ENCODE measurements at places on chromosomes 7 and 10.

GRCh38 chr7:135215698-135216097 is 4.4 kb upstream of the WDR91 start:
- DNase-seq, result no peak

DNA sequence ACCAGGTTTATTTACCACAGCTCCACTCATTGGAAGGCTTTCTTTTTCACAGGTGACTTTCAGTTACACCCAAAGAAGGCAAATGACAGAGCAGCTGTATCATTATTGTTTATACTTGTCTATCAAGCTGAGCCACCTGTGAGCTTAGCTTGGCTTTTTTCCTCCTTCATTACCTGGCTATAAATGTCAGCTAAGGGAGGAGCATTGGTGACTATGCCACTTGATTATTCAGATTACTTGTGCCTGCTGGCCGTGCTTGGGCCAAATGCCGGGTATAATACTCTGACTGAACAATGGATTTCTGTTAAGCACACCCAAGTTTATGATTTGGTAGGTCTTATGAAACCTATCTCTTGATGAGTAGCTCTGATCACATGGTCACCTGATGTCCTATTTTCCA is 9.9 kb upstream of the GNAT3 start:
- DNase-seq, result no peak

DNA sequence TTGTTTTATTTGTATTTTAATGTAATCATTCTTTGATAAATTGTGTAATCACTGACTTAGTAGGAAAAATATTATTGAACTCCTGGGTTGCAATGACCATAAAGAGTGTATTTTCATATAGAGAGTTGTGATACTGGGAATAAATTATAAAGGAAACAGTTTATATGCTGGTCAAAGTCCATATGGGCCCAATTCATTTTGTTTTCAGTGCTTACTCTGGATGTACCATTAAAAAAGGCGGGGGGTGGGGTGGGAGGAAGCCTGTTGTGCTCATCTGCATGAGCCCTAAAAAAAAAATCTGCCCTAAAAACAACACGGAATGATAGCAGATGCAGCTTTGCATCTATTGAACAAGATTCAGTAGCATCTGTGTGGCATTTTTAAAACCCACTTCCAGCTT is 114.2 kb downstream of the BTRC start:
- DNase-seq, result no peak

GRCh38 chr7:84812021-84812420 is 374.8 kb downstream of the SEMA3D start:
- no peak for DNase-seq

- DNase-seq, result peak; percentile 85
Measured at GRCh38 chr7:77570330-77571011, 33.4 kb downstream of the PTPN12 start.

GRCh38 chr7:35465791-35466336 is 212.0 kb upstream of the TBX20 start:
- no peak for DNase-seq

GRCh38 chr7:68087401-68087800 is 1090.8 kb downstream of the TYW1 start:
- no peak for DNase-seq

GRCh38 chr7:133854739-133855138 is 272.4 kb upstream of the LRGUK start:
- peak; percentile 64 for DNase-seq

DNA sequence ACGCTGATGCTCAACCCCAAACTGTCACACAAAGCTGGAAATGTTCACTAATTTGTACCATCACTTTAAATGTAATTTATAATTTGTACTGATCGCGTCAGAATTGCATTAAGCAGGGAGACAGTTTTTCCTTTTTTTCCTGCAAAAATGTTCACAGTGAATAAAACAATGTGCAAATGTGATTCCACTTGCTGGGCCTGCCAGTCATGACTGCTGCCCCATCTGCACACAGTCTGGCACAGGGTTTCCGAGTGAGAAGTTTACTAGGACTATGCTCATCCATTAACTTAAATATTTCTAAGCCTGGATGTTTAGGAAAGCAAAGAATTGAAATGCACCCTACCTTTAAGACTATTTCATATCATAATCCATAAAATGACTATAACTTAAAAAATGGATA is 99.6 kb downstream of the SORBS1 start:
- DNase-seq, result no peak

DNA sequence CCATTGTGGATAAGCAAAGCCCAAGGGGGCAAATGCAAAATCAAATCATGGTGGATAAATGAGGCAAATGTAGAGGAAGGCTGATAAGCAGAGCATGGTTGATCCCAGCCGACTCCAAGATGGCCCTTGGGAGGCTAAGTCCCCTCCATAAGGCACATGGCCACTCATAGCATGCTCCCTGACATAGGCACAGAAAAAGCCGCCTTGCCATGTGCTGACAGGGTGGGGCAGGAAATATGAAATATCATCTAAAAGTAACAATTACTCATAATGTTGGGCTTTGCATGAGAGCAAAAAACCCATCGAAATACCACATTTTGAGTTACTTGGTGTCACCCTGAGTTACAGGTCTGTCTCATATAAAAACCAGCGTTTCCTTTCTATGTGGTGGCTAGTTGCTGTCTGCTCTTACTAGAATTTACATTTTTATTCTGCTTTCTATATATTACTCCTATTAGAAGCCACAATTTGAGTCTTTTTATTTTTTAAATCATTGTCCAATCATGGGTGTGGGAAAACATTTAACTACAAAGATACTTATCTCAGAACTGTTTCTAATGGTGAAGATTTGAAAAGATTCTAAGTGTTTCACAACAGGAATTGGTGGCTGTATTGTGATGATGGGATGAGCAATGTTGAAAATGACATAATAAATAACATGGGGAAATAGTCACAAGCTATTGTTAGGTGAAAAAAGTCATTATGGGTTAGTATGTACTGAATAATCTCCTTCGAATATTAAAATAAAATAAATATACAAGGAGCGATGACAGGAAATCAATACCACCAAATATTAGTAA is 102.7 kb downstream of the CUBN start:
- peak; percentile 85 for DNase-seq

- no peak for DNase-seq
Measured at GRCh38 chr7:75042286-75042685, 31.3 kb downstream of the RCC1L start.

DNA sequence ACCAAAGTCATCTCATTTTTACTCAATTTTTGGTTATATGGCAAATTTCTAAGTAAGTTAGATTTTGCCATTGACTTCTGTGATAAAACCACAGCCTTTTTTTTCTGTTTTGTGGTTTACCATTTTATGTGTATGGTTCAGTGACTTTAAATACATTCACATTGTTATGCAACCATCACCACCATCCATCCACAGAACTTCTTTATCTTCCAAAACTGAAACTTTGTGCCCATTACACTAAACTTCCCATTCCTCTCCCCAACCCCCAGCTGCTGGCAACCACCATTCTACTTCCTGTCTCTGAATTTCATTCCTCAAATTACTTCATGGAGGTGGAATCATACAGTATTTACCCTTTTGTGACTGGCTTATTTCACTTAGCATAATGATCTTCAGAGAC is 280.4 kb upstream of the TCERG1L start:
- DNase-seq, result no peak

GRCh38 chr10:99750641-99751040 is 18.6 kb downstream of the CUTC start:
- DNase-seq, result no peak

DNA sequence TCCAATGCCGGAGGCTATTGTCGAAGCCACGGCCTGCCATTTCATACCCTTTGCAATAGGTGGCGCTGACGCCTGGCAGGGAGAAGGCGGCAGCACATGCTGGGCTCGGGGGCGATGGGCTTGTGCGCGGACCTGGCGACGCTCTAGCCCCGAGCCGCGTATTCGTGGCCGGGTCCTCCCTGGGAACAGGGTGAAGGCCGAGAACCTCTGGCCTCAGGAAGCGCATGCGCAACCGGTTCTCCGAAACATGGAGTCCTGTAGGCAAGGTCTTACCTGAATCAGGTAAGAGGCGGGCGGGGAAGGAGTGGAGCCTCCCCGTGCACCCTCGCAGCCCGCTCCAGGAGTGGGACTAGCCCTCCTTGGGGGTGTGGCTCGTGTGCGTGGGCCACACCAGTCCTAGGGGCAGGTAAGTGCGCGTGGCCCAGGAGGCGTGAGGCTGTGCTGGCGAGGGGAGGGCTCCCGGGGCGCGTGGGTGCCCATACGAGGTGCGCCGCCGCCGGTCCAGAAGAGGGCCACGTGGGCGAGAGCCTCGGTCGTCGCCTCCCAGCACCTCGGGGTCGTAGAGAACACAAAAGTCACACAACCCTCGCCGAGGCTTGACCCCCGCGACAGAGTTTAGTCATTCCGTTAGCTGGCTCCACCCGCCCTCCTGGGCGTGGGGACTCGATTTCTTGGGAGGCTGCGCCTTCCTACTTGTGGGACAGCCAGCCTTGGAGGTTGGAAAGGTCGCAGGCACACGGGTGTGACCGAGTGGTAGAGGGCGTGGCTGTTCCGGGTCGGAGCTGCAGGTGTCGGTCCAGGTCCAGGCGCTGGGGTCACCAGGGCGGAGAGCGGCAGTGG is 5.6 kb upstream of the MEST start:
- no peak for DNase-seq

DNA sequence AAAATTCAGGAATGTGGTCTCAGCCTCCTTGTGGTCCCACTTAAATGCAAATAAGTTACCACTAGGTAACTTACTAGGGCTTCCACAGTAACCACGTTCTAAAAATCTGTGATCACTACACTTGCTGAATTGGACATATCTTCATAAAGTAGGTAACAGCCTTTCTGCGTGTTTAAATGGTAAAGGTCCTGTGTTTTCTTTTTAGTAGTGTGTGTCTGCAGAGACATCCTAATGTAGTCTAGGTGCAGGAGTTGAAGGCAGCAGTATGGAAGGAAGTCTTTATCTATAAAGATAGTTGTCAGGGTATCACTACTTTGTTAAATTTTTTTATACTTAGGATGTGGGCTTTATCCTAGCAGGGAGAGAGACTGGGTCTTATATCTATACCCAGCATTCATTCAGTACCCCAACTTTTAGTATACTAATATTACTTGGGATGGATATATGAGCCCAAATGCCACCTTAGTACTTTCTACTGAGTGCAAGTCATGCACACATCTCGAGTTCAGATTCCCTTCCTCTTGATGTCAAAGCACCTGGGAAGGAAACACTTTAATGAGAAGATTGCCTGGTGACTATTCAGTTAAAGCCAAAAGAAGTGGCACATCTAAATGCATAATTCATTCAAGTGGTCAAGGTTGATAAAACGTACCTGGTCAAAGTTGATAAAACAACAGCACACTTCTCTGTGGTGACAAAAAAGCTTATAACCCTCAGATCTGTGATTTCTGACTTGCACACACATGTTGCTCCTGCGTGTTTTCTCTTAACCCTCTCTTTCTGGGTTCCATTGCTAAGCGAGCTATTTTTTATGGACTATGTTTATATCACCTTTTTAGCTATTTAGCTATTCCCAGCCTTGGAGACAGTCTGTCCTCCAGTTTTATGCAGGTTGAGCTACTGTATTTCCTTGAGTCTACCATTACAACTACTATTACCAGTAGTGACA is 281.1 kb upstream of the DKK1 start:
- DNase-seq, result no peak

- DNase-seq, result no peak
Measured at GRCh38 chr10:130751851-130752250, 559.7 kb downstream of the TCERG1L start.

DNA sequence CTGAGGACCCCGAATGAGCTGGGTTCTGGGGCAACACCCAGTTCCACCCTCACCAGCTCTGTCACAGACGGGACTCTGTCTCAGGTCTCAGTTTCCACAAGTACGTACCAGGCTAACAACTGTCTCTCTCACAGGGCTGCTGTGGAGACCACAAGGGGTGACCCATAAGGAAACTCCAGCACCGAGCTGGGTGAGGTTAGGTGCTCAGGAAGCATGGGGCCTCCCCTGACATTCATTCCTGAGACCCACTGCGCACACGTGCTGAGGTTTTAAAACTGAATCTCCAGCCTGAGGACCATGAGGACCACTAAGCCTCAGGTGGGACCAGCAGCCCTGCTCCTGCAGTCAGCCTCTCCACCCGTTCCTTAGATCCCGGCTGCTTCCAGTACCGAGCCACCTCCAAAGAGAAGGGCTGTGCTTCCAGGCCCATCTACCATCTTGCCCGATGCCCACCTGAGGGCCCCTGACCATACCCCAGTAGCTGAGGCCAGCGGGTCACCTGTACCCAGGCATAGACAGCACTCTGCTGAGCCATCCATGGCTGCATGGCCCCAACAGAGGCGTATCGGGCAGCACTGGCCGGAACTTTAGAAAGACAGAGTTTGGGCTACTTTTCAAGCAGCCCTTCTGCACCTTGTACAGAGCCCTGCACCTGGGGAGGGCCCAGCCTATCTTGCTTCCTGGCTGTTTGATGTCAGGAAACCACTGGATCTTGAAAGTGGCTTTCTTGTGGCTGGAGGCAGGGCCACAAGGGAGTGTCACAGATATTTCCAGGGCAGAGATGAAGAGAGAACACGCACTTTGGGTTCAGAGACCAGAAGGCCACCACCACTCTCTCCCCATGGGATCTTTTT is 18.7 kb downstream of the HSPA12A start:
- no peak for DNase-seq

GRCh38 chr7:55539380-55539779 is 32.9 kb downstream of the VOPP1 start:
- DNase-seq, result peak; percentile 56

DNA sequence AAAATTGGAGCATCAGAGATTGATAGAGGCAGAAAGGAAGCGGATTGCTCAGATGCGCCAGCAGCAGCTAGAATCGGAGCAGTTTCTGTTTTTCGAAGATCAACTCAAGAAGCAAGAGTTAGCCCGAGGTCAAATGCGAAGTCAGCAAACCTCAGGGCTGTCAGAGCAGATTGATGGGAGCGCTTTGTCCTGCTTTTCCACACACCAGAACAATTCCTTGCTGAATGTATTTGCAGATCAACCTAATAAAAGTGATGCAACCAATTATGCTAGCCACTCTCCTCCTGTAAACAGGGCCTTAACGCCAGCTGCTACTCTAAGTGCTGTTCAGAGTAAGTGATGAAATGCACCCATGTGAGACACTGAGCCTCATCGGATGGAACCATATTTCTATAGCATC is 33.1 kb downstream of the STAMBPL1 start:
- no peak for DNase-seq

GRCh38 chr7:55387062-55387965 is 22.2 kb downstream of the LANCL2 start:
- peak; percentile 52 for DNase-seq

DNA sequence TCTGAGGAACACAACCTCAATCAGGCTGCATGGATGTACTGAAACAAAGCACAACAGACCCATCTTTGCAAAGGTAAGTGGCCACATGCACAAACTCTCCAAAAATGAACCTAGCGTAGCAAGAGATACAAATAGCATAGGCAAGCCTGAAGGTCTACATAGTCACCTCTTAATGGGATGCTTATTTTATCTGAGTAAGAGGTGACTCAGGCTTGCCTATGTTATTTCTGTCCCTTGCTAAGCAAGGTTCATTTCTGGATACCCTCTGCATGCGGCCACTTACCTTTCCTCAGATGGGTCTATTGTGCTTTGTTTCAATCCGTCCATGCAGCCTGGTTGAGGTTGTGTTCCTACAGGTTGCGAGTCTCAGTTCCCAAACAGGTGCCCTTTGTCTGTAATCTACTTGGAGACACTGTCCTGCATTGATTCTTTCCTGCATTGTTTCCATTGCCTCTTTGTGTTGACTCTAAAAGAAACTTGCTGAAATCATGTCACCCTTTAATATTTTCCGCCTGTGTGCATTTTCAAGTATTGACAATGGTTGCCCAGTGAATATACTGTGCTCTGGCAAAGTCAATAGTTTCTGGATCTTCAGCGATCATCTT is 291.8 kb upstream of the LYZL1 start:
- no peak for DNase-seq
